Stomach (tissue), 19 donors: ENCODE measurements at places on chromosomes 4 and X. TPM values are rescaled to one million over a fixed set of nuclear protein-coding genes. Genes with fewer than 3 reads are reported as not detected.

DNA sequence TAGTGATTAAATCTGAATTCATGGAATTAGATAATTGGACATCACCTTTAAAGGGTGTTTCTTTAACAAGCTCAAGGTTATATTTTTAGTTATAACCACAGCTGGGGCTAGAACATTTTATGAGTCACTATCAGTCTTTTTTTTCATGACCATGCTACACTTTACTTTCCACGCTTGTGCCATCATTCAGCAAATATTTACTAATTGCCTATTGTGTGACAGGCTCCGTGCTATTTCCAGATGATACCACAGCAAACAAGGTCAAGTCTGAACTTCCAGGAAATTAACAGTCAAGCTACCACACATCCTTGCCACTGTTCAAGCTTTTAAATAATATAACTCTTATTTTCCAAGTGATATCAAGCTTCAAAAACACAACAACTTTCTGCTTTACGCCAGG, 16.5 kb downstream of the SPANXN3 start:
- no peaks in the 10 kb centered on the region for H3K27me3 ChIP-seq
- no peaks in the 10 kb centered on the region for H3K36me3 ChIP-seq
- no peak overlapping the region for H3K27ac ChIP-seq

DNA sequence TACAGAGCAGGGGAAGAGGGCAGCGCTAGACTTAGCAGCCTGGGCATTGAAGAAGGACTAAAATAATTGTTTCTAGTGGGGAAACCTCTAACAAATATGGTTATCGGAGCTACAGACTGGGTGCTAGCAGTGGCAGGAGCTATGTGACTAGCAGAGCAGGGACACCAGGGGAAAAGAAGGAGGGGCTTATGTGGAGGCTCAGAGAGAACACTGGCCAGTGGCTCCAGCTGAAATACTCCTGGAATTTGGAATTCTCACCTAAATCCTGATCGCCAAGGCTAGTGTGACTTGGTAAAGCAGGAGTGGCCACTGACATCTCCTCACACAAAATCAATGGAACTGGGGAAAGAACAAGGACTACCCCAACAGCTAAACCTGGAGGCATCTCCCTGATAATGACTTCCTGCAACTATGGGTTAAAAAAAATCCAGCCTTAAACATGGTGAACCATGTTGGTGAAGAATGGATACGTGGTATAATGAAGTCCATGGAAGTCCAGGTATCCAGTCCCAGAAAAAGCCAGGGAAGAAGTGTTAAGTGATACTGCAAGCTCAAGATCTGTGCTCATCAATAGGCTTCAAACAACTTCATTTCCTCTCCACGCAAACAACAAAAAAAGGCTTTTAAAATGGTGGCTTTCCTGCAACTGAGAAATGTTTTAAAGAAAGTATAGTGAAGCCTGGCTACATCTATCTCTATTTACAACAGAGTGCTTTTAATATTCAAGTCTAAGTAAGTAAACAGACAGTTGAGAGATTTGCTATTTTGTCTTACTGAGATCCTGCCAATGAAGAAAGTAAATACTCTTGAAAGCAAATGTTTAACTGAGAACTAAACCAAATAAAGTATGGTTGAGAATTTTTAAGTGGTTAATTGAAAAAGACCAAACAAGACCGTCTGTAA, 1.8 kb downstream of the TAPT1 start:
- peak overlapping the region; percentile 98 for H3K27ac ChIP-seq
- H3K4me1 ChIP-seq = peaks cover 71% of the 10 kb centered on the region

DNA sequence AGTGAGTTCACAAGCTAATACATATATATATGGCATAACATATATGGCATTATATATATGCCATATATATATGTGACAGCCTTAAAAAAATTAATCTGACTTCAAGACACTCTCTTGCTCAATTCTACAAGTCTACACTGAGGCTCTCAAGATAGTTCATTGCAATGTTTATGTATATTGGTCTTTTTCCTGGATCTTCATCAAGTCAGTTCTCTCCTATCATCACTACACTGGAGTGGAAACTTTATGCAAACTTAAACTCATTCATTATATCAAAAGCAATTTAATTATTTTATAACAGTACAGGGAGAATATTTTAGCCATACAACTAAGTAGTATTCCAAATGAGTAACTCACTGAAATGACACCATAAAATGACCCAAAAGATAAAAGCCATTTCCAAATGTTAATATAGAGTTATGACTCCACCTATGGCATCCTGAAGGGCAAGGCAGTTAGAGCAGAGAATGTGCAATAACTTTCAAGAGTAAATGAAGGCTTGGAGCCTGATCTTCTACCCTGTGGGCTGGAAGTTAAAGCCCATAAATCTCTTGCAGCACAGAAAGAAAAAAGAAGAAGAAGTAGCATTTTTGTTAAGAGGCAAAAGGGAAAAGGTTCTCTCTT, 176.3 kb upstream of the SLIT2 start:
- H3K36me3 ChIP-seq = no peaks in the 10 kb centered on the region
- no peak overlapping the region for H3K27ac ChIP-seq
- H3K4me3 ChIP-seq = no peak overlapping the region
- H3K4me1 ChIP-seq = no peaks in the 10 kb centered on the region
- H3K27me3 ChIP-seq = no peaks in the 10 kb centered on the region
- no peak for DNase-seq

GRCh38 chr4:98663226-98664006, 5.0 kb upstream of the TSPAN5 start:
- H3K4me3 ChIP-seq = no peak overlapping the region
- H3K27me3 ChIP-seq = no peaks in the 10 kb centered on the region
- peaks cover 46% of the 10 kb centered on the region for H3K4me1 ChIP-seq
- DNase-seq = peak; percentile 36
- peak overlapping the region; percentile 63 for H3K27ac ChIP-seq
- no peaks in the 10 kb centered on the region for H3K36me3 ChIP-seq

The SMAD1 gene
- total RNA-seq = 50.5 TPM
